Stimulated activated CD8-positive, alpha-beta memory T cell treated with anti-CD3 and anti-CD28 coated beads, Interleukin-4, amount 100 ng/mL, for 1 hour (primary cell): ENCODE measurements at places on chromosomes 1 and 21.

DNA sequence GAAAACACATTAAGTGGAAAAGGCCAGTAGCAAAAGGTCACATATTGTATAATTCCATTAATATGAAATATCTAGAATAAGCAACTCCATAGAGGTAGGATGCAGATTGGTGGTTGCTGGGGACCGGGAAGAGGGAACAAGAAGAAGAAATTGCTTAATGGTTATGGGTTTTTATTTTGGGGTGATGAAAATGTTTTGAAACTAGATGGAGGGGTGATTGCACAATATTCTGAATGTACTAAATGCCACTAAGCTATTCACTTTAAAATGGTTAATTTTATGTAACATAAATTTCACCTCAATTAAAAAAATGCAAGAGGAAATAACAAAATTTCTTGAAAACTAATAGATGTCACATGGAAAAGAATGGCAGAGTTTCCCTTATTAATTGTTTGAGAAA, 6.7 kb downstream of the KIAA0040 start:
- DNase-seq = no peak

DNA sequence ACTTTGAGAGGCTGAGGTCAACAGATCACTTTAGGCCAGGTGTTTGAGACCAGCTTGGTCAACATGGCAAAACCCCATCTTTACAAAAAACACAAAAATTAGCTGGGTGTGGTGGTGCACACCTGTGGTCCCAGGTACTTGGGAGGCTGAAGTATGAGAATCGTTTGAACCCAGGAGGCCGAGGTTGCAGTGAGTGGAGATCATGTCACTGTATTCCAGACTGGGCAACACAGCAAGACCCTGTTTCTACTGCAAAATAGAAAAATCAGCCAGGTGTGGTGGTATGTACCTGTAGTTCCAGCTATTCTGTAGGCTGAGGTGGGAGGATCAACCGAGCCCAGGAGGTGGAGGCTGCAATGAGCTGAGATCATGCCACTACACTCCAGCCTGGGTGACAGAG, 4.2 kb upstream of the INTS3 start:
- DNase-seq = no peak

DNA sequence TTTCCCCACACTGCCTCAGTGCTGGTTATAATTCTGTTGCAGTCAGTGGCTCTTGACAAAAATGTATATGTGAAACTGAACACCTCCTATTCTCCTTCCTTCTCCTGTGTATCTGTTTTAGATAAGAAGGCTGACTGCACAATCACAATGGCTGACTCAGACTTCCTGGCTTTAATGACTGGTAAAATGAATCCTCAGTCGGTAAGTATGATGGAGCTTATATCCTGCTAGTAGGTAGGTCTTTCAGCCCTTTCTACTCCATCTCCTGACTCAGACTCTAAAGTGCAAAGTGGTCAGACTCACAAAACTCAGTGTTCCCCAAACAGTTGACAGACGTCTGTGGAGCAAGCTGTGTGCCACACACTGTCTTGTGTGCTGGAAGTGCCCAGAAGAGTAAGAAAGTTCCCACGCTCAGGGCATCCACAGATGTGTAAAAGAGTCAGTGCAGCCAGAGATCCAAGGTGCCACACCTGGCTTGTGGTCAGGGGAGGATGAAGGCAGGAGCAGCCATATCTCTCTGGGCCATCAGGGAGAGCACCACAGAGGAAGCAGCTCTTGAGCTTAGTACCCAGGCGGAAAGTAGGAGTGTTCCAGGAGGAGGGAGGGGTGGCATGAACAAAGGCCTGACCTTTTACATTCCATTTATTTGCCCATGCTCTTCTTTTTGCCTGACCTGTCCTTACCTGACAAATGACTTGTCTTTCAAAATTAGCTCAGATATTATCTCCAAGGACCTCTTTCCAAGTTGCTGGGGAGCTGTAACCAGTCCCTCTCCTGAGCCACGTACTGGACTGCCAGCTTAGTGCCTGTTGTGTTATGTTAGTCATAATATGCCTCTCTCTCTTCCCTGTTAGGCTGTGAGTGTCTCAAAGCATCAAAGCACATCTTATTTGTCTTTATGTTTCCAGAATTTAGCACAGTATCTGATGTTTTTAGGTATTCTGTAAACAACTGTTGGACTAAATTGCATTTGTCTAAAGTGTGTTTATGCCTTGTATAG, 14.0 kb upstream of the PODN start:
- no peak for DNase-seq

DNA sequence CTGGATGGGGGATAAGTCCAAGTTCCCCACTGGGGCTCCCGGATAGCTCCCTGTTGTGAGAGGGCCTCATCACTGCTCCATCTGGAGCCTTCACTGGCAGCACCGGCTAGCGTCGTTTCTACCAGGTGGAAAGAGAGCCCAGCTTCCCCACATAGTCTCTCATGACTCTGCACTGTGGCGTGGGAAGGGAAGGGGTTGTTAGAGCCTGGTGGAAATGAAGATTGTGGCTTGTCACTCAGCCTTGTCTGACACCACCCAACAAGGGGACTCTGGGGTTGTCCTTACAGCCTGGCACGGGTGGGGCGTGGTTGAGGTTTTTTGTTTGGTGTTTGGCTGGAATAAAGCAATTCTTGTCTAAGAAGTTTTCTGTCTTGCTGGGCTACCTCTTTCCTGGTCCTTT, 94.6 kb downstream of the ADARB1 start:
- no peak for DNase-seq

- DNase-seq = no peak
Observed at GRCh38 chr21:35716876-35717565, 343.3 kb downstream of the SETD4 start.

GRCh38 chr1:33060579-33061083, 20.3 kb upstream of the AZIN2 start:
- no peak for DNase-seq

- DNase-seq = no peak
Observed at GRCh38 chr1:184419350-184420161, 32.7 kb downstream of the C1orf21 start.

DNA sequence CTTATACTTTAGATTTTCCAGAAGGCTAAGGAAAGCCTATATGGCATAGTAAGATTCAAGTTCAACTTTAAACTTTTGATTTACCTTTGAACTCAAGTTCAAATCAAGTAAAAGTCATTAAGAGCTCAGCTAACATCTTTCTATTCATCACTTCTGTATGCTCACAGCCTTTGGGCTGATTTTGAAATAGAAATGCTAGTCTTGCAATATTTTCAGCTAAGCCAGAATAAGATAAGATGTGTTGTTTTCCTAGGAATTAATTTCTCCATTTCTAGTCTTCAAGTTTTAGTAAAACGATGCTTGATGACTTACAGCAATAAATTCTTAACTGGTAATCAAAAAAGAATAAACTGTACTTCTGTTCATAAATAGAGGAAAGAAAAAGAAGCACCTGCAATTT, 35.6 kb downstream of the ATP1B1 start:
- no peak for DNase-seq

DNA sequence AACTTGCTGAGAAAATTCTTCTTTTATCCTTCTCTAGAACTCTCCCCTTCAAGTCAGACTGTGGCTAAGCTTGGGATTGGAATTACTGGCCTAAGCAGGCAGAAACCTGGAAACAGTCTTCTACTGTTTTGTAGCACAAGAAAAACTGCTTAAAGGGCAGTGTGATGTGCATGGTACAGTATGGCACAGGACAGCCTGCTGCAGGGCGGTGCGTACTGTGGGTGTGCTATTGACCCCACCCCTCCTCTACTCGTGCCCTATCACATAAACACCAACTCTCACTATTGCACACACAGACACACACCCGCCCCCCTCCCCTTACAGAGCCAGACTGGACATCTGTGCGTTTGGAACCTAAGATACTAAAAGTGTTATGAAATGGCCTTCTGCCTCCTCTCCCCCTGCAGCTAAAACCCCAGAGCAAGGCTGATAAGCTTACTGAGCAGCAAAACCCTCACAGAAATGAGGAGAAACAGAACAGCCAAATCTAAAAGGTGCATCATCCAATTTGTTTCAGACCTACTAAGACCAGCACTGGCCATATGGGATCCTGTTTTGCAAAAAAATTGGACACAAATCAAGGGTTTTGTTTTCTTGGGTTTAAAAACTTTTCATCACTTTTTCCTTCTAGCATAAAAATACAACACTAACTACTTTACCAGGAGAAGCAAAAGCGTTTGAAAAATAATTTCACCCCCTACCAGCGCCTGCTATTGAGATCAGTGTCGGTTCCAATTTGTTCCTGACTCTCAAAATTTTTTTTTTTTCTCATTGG, 355.8 kb upstream of the LYPLAL1 start:
- no peak for DNase-seq

DNA sequence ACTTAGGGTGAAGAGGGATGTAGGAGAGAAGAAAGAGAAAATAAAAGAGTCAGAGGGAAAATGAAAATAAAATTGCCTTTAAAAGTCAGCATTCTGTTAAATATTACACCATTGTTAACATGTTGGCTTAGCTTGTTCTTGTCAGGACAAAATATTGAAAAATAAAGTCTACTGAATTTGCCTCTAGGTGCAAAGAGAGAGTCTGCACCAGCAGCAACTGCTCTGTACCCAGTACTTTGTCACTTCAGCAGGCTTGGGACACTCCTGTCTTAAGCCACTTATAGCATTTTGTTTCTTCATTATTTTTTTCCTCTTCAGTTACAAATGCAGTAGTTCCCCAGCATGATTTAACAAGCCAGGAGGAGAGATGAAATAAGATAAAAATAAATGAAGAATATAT, 11.0 kb upstream of the USH2A start:
- no peak for DNase-seq

DNA sequence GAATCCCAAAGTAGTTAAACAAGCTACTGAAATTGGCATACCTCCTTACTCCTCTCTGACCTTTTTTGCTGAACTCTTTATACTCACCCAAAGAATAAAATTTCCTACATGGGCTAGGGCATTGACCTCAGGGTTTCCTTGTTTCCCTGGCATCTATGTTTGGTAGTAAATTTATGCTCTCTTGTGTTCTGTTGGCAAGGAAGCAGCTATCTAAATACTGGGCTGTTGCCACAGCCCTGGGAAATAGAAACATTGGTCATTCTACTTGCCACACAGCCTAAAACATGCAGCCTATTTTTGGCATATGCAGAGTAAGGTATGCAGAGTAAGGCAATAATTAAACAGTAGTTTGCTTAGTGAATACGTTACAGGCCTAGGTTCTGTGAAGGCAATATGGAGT, 351.4 kb downstream of the HLX start:
- no peak for DNase-seq

- no peak for DNase-seq
Observed at GRCh38 chr1:41380979-41381691, 19.9 kb downstream of the FOXO6 start.

DNA sequence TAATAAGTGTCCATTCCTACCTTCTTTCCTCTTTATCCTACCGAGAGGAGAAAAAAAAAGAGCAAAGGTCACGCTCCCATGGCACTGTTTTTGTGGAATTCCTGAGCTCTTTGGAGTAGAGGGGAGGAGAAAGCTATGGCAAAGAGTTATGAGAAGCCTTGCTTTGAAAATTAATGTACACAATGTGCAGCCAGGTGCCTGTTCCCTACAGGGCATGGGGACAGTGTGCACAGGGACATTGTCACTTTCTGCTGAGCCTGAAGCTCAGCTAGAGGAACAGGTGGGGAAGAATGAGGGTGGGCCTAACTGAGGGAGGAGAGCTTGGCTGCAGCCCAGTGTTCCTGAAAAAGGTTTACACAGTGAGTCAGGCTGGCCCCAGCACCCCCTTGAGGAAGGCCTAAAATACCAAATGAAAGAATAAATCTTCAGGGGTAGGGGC, 66.1 kb downstream of the PLXNA2 start:
- DNase-seq = no peak

- DNase-seq = no peak
Observed at GRCh38 chr1:11682799-11683198, 1.9 kb upstream of the MAD2L2 start.

- no peak for DNase-seq
Observed at GRCh38 chr1:88566615-88567387, 117.3 kb upstream of the PKN2 start.

DNA sequence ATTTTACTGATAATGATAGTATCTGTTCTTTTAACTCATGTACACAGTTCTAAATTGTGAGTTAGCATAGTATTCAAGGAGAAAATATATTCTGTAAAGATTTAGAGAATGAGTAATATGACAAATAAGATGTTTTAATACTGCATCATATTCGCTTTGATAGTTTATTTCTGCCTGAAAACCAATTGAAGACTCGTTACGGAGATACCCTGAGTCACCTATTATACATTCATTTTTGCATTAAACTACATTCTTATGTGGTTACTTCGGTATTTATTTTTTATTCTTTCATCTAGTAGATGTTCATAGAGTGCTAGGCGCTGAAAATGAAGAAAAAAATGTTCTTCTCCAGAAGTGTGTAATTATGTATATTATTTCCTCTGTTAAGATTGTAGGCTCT, 5.3 kb downstream of the UHMK1 start:
- no peak for DNase-seq

DNA sequence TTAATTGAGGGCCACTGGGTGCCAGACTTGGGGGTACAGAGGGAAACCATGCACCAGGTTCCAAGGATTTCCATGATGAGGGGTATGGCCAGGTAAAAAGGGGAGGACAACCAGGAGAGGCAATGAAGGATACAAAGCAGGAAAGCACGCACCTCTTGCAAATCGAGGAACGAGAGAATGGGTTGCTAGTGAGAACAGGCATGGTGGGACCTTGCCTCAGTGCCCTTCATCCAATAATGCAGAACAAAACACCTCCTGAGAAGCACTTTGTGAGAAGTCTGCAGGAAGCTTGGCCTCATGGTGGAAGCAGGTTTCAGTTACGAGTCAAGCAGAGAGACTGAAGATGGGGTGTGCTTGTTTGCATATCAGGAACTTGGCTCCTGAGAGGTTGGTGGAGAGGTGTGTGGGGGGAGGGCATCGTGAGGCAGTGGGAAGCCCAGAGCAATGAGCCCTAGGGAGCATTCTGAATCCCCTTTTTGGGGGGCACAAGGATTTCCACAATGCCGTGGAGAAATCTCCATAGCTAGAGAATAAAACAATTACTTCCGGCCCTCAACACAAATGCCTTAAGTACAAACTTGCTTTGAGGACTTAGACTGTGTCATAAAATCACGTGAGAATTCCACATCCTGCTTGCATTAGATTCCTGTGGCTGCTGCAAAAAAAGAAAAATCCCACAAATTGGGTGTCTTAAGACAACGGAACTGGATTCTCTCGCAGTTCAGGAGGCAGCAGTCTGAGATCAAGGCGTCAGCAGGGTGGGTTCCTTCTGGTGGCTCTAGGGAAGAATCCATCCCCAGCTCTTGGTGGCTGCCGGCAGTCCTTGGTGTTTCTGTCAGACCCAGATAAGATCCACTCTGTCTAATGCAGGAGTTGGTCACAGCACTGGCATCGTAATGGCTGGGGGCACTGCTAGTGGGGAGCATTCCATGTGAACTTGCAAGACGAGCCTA, 54.9 kb upstream of the BACE2 start:
- no peak for DNase-seq

GRCh38 chr1:210467440-210468043, 138.8 kb downstream of the HHAT start:
- no peak for DNase-seq

- DNase-seq = no peak
Observed at GRCh38 chr1:8879464-8879921, 1.0 kb upstream of the ENO1 start.
